ENCODE measurements at places on chromosomes 5 and 9.

DNA sequence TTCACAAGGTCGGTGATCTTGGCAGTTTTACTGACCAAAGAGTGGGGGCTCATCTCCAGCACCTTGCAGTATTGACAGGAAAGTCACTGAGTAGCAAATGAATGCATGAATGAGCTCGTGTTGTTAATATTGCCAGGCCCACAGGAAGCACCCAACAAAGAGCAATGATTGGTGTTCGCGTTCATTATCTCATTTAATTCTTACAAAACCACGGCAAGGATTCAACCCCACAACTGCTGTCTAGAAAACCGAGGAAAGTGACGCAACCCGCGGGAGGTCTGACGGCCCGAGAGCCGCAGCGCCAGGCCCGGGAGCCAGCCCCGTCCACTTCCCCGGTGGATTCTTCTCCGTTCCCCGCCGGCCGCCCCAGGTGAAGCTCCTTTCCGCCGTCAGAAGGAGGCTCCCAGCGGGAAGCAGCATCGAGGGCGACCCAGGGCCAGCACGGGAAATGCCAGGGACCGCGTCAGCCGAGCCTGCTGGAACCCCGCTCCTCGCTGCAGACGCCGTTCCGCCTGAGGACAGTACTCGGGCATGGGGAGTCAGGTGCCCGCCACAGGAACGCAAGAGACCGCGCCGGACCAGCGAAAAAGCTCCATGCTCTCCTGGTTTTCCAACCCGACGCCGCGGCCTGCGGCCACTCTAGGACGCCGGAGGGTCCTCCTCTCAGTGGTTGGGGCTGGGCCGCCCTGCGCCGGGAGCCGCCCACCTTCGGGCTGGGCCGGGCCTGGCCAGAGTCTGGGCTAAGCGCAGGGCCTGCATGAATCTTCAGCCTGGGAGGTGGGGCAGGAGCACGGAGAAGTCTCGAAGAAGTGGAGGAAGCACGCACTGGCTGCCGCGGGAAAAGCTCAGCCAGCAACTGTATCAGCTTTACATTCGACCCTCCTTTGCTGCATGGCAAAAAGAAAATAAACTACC lies 19.8 kb upstream of the FER start:
- DNase-seq, result peak; percentile 52

DNA sequence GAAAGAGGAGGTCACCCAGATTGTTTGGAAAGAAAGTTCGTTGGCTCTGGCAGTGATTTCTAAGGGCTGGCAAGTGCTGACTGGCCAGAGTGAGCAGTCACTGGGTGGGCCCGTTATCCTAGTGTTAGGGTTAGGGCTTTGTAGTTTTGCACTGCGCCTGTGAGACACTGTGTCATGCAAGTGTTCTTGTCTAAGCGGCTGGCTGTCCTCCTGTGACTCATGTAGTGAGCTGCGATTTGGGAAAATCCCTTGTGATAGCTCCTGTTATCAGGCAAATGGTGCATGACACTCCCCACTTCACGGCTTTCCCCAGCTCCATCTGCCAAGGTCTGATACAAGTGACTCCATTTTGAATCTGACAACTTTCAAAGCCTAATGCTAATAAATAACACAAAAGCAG lies 526.0 kb upstream of the ADAMTS16 start:
- DNase-seq, result no peak

DNA sequence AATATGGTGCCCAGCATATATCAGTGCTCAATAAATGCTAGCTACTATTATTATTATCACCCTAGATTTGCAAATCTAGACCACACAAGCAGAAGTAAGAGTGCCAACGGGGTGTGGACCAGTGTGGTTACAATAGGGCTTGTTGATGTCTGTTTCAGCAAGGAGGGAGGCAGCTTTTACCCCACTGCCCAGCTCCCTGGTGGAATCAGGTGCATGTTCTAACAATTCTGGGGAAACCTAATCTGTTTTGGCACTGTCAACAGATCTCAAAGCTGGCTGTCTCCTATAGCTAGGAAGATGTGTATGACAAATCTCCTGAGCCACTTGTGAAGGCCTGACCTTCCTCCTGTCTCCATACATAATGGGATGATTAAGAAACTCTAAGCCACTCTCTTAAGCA lies 5.7 kb downstream of the TGFBI start:
- no peak for DNase-seq

DNA sequence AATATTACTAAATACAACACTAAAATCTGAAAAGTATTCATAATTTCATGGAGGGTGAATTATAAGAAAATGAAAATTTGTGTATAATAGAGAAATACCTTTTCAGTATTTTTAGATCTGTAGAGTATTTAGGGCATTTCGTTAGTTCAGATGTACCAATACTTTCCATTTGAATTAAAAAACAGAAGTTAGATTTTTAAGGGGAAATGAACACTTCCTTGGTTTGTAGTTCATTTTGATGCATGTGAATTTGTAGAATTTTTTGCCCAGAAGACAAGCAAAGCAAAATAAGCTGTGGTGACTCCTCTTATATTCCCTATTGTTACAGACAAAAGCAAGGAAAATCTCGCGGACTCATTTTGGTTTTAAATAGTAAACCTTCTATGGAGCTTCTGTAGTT lies 209.0 kb upstream of the RPS23 start:
- DNase-seq, result no peak

GRCh38 chr5:16768184-16768583 lies 151.4 kb upstream of the RETREG1 start:
- DNase-seq, result no peak

- DNase-seq, result no peak
Measured at GRCh38 chr9:134326724-134327601, 708 bp downstream of the RXRA start.

GRCh38 chr9:89878687-89879086 lies 273.9 kb downstream of the GADD45G start:
- no peak for DNase-seq

DNA sequence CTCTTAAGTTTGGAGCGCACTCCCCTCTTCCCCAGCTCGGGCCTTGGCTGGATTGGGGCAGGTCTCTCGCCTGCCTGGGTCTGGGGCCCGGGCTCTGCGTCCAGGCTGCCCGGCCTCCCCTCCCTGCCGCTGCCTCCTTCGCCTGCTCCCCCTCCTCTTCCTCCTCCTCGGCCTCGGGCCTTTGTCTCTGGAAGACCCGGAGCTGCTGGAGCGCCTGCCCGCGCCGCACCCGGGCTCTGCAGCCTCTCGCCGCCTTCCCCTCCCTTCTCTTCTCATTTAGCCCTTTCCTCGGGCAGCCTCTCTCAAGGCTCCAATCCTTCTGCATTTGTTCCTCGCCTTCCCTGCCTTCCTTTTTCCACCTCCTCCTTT lies 218.5 kb downstream of the C9orf50 start:
- DNase-seq, result no peak

DNA sequence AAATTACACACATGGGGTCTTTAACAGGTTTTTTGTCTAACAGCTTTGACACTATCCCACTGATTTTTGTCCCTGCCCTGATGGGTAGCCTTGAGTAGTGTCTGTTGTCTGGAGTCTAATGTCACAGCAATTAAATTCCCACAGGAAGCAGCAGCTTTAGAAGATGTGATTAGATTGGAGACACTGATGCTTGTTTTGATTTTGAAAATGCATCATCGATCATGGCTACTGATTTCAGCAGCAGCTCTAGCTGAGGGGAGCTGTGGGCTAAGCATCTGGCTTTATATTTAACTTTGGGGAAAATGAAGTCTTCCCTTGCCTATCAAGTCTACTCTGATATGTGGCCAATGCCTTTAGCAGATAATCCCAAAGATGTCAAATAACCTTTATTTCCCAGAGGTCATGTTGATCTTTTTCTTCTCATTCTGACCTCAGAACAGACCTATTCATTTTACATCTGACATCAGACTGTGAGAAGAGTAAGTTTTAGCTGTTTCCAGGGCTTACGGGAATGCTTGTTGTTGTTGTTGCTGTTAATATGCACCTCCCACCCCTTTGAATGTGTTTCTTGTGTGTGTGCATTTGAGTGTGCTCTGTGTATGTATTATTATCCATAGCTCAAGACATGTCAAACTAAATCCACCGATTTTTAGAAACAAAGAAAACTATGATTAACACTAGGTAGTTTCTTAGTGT lies 704.9 kb upstream of the NUDT12 start:
- no peak for DNase-seq

- no peak for DNase-seq
Measured at GRCh38 chr5:157116483-157116954, 7.7 kb upstream of the HAVCR2 start.

GRCh38 chr5:148932355-148932935 lies 106.0 kb downstream of the ADRB2 start:
- DNase-seq, result no peak

GRCh38 chr5:152532714-152533113 lies 127.6 kb upstream of the NMUR2 start:
- DNase-seq, result peak; percentile 36

GRCh38 chr9:70994582-70994981 lies 126.8 kb downstream of the TRPM3 start:
- DNase-seq, result no peak

DNA sequence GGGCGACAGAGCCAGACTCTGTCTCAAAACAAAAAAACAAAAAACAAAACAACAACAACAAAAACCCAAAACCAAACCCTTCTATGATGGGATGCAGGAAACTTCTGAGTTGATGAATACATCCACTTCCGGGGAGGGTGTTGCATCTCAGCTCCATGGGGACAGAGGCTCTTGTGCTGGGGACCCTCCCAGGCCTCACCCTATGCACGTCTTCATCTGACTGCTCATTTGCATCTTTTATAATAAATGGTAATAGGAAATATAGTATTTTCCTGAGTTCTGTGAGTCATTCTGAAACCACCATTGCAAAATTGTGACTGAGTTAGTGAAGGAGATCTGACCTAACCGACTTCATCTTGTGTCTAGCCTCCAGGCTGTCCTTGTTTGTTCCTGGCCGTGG lies 109.5 kb upstream of the SLC28A3 start:
- DNase-seq, result no peak

GRCh38 chr5:157714596-157714864 lies 16.7 kb upstream of the THG1L start:
- DNase-seq, result no peak

GRCh38 chr5:178152491-178153444 lies 917 bp downstream of the NHP2 start:
- DNase-seq, result no peak

DNA sequence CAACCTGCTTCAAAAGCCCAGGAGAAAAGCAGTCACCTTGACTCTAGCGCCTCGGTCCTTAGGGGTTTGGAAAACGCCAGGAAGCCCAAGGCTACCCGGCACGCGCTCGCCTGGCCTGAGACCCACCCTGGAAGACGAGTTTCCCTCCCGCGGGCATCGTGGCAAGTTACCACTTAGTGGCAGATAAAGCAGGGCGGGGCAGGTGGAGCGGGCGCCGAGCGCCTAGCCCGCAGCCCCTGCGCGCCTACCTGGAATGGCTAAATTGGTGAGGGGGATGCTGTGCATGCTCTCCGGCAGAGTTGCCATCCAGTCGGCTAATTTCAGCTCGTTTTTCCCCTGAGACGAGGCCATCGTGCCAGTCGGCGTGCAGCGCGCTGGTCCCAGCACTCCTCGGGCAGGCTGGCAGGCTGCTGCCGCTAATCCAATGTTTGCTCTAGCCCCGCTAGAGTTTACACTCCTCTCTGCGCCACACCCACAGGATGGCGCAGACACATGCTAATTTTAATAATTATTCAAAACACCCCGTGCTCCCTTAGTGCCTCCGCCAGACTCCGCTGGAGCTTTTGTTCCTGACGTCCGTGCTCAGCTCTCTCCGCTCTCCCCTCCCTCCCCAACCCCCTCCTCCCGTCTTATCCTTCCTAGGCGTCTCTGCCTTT lies at the start of gene PLCXD3:
Gene PLCXD3, minus strand, starts transcription at position 426 of the 656 bp plus-strand sequence. Its CDS starts 75 bp downstream, at position 351.
- no peak for DNase-seq

DNA sequence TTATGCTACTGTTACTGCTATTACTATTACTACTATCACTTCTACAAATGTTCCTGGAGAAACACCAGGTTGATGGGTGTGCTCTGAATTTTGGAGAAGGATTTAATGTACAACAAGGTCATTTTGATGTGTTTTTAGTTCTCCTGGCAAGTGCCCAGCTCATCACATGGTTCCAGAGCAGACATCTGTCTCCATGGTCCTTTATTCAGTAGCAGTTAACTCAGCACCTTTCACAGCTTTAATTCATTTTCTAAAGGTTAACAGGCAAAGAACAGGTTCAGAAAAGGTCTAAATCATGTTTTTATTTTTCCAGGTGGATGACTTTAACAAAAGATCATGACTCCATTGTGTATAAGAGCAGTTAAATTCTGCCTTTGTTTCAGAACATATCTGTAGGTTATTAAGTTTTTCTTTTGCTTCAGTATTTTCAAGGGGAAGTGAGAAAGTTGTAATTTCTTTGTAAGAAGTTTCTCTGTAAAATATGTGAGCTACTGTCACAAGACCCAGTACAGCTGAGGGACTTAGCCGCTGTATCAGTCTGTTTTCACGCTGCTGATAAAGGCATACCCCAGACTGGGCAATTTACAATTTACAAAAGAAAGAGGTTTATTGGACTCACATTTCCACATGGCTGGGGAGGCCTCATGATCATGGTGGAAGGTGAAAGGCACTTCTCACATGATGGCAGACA lies 41.9 kb downstream of the MTRR start:
- no peak for DNase-seq

- peak; percentile 76 for DNase-seq
Measured at GRCh38 chr5:151115272-151115905, 34.6 kb upstream of the TNIP1 start.

- no peak for DNase-seq
Measured at GRCh38 chr5:68221488-68221887, 5.9 kb downstream of the PIK3R1 start.

- no peak for DNase-seq
Measured at GRCh38 chr5:121915765-121916164, 46.0 kb upstream of the SRFBP1 start.

GRCh38 chr5:173940269-173940668 lies 48.7 kb upstream of the C5orf47 start:
- DNase-seq, result no peak

DNA sequence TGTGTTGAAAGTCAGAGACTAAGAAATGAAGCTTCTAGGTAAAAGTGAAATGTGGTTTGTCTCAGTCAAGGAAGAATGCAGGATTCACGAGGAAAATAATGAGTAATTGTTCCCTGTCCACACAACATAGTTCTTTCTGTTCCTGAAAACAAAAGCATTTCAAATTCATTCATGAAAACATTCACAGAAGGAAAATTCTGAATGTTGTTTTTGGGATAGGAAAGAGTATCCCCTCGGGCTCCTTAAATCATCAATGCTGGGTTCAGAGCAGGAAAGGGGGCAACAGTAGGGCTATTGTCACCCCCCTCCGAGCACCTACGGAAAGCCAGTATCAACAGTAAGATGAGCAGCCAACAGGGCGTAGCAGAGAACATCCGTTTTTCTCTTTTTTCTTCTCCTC lies 769.9 kb upstream of the ADAMTS16 start:
- DNase-seq, result no peak

- no peak for DNase-seq
Measured at GRCh38 chr9:110257097-110257841, 962 bp upstream of the TXN start.
